WTC11 (cell line): ENCODE measurements at places on chromosomes 2 and 18. TPM values are rescaled to one million over a fixed set of nuclear protein-coding genes. Genes with fewer than 3 reads are reported as not detected.

DNA sequence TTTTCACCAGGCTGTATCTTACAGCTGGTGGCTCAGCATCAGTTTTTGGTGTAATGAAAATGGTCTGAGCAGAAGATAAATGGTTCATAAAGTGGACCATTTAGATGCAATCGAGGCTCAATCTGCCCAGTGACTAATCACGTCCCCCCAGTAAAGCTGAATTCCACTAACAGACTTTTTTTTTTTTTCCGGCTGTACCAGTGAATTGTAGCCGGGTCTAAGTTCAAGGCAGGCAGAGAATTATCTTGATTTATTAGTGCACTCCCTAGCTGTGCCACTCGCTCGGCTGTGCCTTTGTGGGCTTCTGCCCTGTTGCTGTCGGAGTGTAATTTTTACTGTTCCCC is 215.1 kb upstream of the POU3F3 start:
- DNase-seq, result no peak

DNA sequence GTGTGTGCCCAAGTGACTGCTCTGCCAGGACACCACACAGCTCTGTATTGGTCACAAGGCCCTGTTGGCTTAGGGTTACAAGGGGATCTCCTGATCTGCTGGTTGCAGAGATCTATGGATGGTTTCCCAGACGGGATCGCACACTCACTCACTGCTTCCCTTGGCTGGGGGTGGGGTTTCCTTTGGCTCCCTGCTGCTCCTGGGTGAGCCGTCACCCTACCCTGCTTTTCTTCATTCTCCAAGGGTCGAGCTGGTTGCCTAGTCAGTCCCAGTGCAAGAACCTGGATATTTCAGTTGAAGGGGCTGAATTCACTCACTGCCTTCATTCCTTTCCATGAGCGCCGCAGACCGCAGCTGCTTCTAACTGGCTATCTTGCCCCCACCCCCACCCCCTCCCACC is 56.3 kb downstream of the GTF3C3 start:
- no peak for DNase-seq

- DNase-seq, result no peak
These were observed 22.8 kb upstream of the MYO3B start for GRCh38 chr2:170155022-170155722.

MARCO gene
- 0.11 to 0.39 TPM in 2 of 3 replicates, not detected in the other for total RNA-seq

INHBB gene
- 0.14 to 0.26 TPM (median 0.21 TPM) in 3 replicates for total RNA-seq

GRCh38 chr2:201228271-201228911 is 31.9 kb upstream of the CASP8 start:
- no peak for DNase-seq
